Subcutaneous preadipocyte (primary cell): ENCODE measurements at places on chromosomes 3 and 15. TPM values are rescaled to one million over a fixed set of nuclear protein-coding genes. Genes with fewer than 3 reads are reported as not detected.

OIP5 gene
- 8.6 and 10.3 TPM in 2 replicates for total RNA-seq

EPHB1 gene
- total RNA-seq, result 0.20 and 0.73 TPM in 2 replicates

WDR93 gene
- under 0.01 TPM in 1 of 2 replicates, not detected in the other for total RNA-seq

PDZRN3 gene
- total RNA-seq, result 33.8 and 43.8 TPM in 2 replicates

CPN2 gene
- total RNA-seq, result not detected in 2 replicates

SNX22 gene
- under 0.01 and 0.39 TPM in 2 replicates for total RNA-seq

RTF1 gene
- total RNA-seq, result 26.2 and 26.8 TPM in 2 replicates

ITIH1 gene
- not detected in 2 replicates for total RNA-seq

SRGAP3 gene
- total RNA-seq, result 2.9 and 5.1 TPM in 2 replicates

TIMP4 gene
- total RNA-seq, result 12.7 and 33.4 TPM in 2 replicates

GOLGA8T gene
- not detected in 2 replicates for total RNA-seq

HESX1 gene
- total RNA-seq, result 0.37 and 1.2 TPM in 2 replicates

MASP1 gene
- total RNA-seq, result 3.7 and 7.0 TPM in 2 replicates

MRAS gene
- 19.9 and 27.9 TPM in 2 replicates for total RNA-seq

RPSA gene
- 1,102 and 1,458 TPM in 2 replicates for total RNA-seq

CSPG4 gene
- 14.3 and 62.6 TPM in 2 replicates for total RNA-seq

IL17RE gene
- 10.3 and 13.9 TPM in 2 replicates for total RNA-seq

WDR6 gene
- 58.4 and 62.4 TPM in 2 replicates for total RNA-seq

DUOXA1 gene
- not detected in 2 replicates for total RNA-seq

NPAP1 gene
- total RNA-seq, result not detected in 2 replicates

VWA5B2 gene
- not detected in 2 replicates for total RNA-seq

TMEM212 gene
- not detected in 2 replicates for total RNA-seq

TRIM71 gene
- total RNA-seq, result not detected in 2 replicates

CSTA gene
- 0.98 and 3.3 TPM in 2 replicates for total RNA-seq

B3GALNT1 gene
- 7.3 and 17.8 TPM in 2 replicates for total RNA-seq

RARRES1 gene
- 0.59 and 3.3 TPM in 2 replicates for total RNA-seq

ATP13A5 gene
- not detected in 2 replicates for total RNA-seq

RPL35A gene
- total RNA-seq, result 467 and 623 TPM in 2 replicates

SLC15A2 gene
- under 0.01 TPM in 1 of 2 replicates, not detected in the other for total RNA-seq

SNAPC5 gene
- 13.2 and 15.6 TPM in 2 replicates for total RNA-seq

DISP2 gene
- under 0.01 and 0.20 TPM in 2 replicates for total RNA-seq

MCF2L2 gene
- total RNA-seq, result 0.73 and 1.6 TPM in 2 replicates

SCG5 gene
- 1.4 and 1.8 TPM in 2 replicates for total RNA-seq

DZIP1L gene
- 15.8 and 27.2 TPM in 2 replicates for total RNA-seq

TMEM108 gene
- under 0.01 TPM in 1 of 2 replicates, not detected in the other for total RNA-seq

ARNT2 gene
- total RNA-seq, result 1.8 and 10.7 TPM in 2 replicates

RAF1 gene
- total RNA-seq, result 80.1 and 89.5 TPM in 2 replicates

C3orf85 gene
- not detected in 2 replicates for total RNA-seq

CLDN16 gene
- not detected in 2 replicates for total RNA-seq

CD276 gene
- total RNA-seq, result 143 and 169 TPM in 2 replicates

GOLGA8O gene
- under 0.01 and 0.20 TPM in 2 replicates for total RNA-seq

SHC4 gene
- 0.39 and 0.73 TPM in 2 replicates for total RNA-seq

LINGO1 gene
- under 0.01 TPM in 1 of 2 replicates, not detected in the other for total RNA-seq

COL8A1 gene
- 7.7 and 21.3 TPM in 2 replicates for total RNA-seq

IL16 gene
- 1.6 and 4.0 TPM in 2 replicates for total RNA-seq

ACTRT3 gene
- total RNA-seq, result 2.2 and 3.5 TPM in 2 replicates

SLC24A1 gene
- 8.5 and 9.0 TPM in 2 replicates for total RNA-seq

ZDHHC3 gene
- 64.5 and 87.8 TPM in 2 replicates for total RNA-seq

ZCWPW2 gene
- total RNA-seq, result 0.39 TPM in 1 of 2 replicates, not detected in the other

PTX3 gene
- total RNA-seq, result 340 and 452 TPM in 2 replicates

TGFBR2 gene
- 257 and 406 TPM in 2 replicates for total RNA-seq
